Activated CD4-positive, alpha-beta T cell treated with anti-CD3 and anti-CD28 coated beads, Interleukin-2, amount 10 ng/mL, durations not matched to agents 7 days and 5 days (primary cell): ENCODE measurements at places on chromosomes 2 and 18. TPM values are rescaled to one million over a fixed set of nuclear protein-coding genes. Genes with fewer than 3 reads are reported as not detected.

The CLASP1 gene
- total RNA-seq, result 54.9 TPM

The ERICH2 gene
- not detected for total RNA-seq

DNA sequence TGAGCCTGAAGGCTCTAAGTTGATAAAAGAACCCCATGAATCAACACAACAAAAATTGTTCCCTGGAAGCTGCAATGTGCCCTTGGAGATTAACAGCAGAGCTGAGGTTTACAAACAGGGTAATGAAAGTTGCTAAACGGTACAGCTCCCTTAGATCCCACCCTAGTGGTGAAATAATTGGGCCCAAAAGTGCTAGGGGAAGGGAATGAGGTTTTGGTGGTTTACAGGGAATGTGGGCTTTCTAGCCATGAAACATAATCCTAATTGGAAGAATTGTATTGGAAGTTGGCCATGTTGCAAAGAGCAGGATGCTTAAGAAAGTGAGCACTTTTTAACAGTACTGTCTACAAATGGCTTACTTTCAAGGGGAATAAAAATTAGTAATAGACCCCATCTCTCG lies 180.2 kb upstream of the SMIM21 start:
- no peak overlapping the region for H3K4me3 ChIP-seq
- H3K36me3 ChIP-seq, result no peaks in the 10 kb centered on the region
- H3K27me3 ChIP-seq, result no peaks in the 10 kb centered on the region
- no peak overlapping the region for H3K27ac ChIP-seq

DNA sequence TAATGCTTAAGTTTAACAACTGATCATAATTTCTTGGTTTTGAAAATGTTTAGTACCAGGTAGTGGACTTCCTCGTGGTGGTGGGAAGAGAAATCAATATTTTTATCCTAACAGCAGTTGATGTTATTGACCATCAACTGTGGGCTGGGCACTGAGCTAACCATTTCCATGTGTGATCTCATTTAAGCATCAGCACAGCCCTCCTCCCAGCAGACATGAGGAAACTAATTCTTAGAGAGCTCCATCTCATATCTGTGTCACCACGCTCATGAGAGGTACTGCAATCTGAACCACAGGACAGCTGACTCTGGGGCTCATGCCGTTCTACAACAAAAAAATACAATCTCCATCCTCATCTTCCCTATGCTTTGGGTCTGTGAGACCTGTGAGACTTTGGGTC lies 332.8 kb upstream of the RAB12 start:
- H3K27me3 ChIP-seq, result peaks cover 6% of the 10 kb centered on the region
- no peak overlapping the region for H3K27ac ChIP-seq
- no peaks in the 10 kb centered on the region for H3K36me3 ChIP-seq
- H3K4me1 ChIP-seq, result no peaks in the 10 kb centered on the region
- no peak overlapping the region for H3K4me3 ChIP-seq

GRCh38 chr2:224432003-224432579 lies 30.2 kb upstream of the FAM124B start:
- H3K27me3 ChIP-seq, result peaks cover 1% of the 10 kb centered on the region
- no peak for DNase-seq
- no peaks in the 10 kb centered on the region for H3K36me3 ChIP-seq
- no peak overlapping the region for H3K4me3 ChIP-seq
- no peak overlapping the region for H3K27ac ChIP-seq

- peak overlapping the region; percentile 85 for H3K4me3 ChIP-seq
- H3K36me3 ChIP-seq, result no peaks in the 10 kb centered on the region
- no peak for DNase-seq
- peaks cover 19% of the 10 kb centered on the region for H3K4me1 ChIP-seq
Measured at GRCh38 chr2:126777620-126777978, 121.1 kb upstream of the TEX51 start.

GRCh38 chr2:96631804-96632435 lies 6.2 kb downstream of the KANSL3 start:
- H3K4me3 ChIP-seq, result no peak overlapping the region
- no peaks in the 10 kb centered on the region for H3K27me3 ChIP-seq
- DNase-seq, result no peak
- no peak overlapping the region for H3K27ac ChIP-seq
- peaks cover 63% of the 10 kb centered on the region for H3K36me3 ChIP-seq
- H3K4me1 ChIP-seq, result peaks cover 32% of the 10 kb centered on the region

GRCh38 chr2:98515250-98515991 lies 70.8 kb downstream of the INPP4A start:
- peak overlapping the region; percentile 25 for H3K27ac ChIP-seq
- H3K36me3 ChIP-seq, result peaks cover 30% of the 10 kb centered on the region
- H3K27me3 ChIP-seq, result no peaks in the 10 kb centered on the region
- H3K4me3 ChIP-seq, result no peak overlapping the region
- peaks cover 74% of the 10 kb centered on the region for H3K4me1 ChIP-seq

DNA sequence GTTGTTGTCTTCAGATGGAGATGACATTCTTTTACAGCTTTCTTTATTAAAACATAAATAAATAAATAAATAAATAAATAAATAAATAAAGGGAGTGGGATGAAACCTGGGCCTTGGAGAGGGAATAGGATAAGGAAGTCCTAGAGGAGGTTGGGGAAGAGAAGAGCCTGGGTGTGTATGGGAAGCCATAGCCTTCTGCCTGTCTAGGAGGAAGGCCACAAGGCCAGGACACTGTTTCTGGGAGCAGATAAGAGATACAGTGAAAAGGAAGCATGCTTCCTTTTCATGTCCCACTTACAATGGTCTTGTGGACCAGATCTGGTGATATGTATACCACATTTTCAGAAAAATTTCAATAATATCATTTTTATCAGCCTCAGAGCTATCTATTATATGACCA lies 6.1 kb upstream of the TDRD15 start:
- no peaks in the 10 kb centered on the region for H3K4me1 ChIP-seq
- no peak for DNase-seq
- no peak overlapping the region for H3K4me3 ChIP-seq
- peaks cover 4% of the 10 kb centered on the region for H3K27me3 ChIP-seq

DNA sequence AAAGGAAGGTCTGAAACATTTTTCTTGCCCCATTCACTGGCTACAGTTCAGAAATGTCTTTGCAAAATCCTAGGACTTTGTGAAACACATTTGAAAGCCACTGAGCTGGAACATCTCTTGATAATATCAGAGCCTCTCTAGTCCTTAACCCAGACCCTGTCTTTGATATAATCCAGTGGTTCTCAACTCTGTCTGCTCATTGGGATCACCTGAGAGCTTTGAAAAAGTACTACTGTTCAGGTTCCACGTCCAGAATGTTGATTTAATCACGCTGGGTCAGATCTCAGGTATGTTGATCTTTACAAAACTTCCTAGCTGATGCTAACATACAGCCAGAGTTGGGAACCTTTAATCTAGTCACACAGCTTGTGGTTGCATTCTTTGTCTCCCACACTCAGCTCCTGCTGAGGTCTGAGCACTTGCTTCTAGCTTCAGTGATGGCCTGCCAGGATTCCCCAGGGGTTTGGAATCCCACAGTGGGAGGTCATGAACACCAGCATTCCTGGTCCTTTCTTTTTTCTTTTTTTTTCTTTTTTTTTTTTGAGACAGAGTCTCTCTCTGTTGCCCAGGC lies 262.7 kb downstream of the SETBP1 start:
- no peak for DNase-seq
- no peak overlapping the region for H3K4me3 ChIP-seq
- no peak overlapping the region for H3K27ac ChIP-seq
- peaks cover 9% of the 10 kb centered on the region for H3K27me3 ChIP-seq

DNA sequence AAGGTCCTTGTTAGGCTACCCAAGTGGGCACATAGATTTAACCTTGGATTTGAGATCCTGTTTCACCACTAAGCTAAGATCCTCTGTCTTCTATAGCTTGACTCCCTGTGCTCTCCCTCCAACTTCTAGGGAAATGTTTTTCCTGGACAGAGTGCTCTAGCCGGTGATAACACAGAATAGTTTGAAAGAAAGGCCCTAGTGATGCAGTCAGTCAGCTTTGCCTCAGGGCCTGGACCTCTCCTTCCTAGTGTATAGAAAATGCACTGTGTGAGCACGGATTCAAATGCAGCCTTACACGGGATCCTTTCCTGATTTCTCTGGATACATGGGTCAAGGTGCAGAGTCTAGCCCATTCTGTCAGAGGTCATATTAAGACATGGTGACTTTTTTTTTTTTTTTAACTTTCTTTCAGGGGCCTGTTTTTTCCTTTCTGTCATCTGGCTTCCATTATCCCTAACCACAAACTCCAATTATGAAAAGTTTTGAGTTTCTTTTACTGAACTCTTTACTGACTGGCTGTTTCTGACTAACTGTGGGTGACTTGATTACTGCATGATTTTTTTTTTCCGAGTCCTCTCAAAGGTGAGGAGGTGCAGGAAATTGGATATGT lies 122.6 kb downstream of the LRP1B start:
- no peak overlapping the region for H3K27ac ChIP-seq
- no peaks in the 10 kb centered on the region for H3K4me1 ChIP-seq
- no peak for DNase-seq
- H3K4me3 ChIP-seq, result no peak overlapping the region
- H3K36me3 ChIP-seq, result no peaks in the 10 kb centered on the region
